ENCODE measurements at places on chromosomes 12 and 14.

GRCh38 chr12:49803693-49804450 lies 24.3 kb downstream of the NCKAP5L start:
- DNase-seq = no peak

- no peak for DNase-seq
Measured at GRCh38 chr14:68624541-68625220, 168.2 kb downstream of the ZFP36L1 start.

GRCh38 chr12:132061641-132062430 lies 82.3 kb downstream of the DDX51 start:
- DNase-seq = no peak

GRCh38 chr12:71160585-71160984 lies 2.8 kb upstream of the TSPAN8 start:
- DNase-seq = no peak

- no peak for DNase-seq
Measured at GRCh38 chr12:96506776-96507175, 17.4 kb downstream of the CFAP54 start.

- DNase-seq = no peak
Measured at GRCh38 chr14:96067985-96068930, 29.1 kb downstream of the C14orf132 start.

- DNase-seq = peak; percentile 55
Measured at GRCh38 chr14:66380143-66380542, 106.0 kb upstream of the CCDC196 start.

DNA sequence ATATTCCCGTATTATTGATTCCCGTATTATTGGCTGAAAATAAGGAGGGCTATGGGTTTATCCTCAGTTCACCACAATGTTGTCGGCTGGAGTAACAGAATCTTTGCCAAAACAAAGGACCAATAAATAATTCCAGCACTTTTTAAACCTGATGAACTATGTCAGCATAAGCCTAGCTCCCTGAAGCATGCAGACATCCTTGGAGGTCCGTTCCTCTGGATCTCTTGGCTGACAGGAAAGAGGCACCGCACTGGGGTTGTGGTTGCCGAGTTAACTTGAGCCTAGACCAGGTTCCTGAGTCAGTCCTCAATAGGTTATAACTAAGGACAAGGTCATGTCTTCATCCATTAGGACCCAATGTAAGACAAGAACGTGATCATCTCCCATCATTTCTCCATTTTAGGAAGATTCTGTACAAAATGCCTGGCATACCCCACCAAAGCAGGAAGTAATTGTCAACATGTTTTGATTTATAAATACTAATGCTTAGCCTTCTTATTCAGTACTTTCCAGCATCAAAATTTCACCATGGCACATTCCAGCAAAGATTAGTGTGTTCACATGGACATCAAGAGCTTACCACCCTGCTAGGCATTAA lies 36.6 kb downstream of the NID2 start:
- DNase-seq = peak; percentile 56

- DNase-seq = no peak
Measured at GRCh38 chr12:50597200-50598195, 92.7 kb downstream of the DIP2B start.

DNA sequence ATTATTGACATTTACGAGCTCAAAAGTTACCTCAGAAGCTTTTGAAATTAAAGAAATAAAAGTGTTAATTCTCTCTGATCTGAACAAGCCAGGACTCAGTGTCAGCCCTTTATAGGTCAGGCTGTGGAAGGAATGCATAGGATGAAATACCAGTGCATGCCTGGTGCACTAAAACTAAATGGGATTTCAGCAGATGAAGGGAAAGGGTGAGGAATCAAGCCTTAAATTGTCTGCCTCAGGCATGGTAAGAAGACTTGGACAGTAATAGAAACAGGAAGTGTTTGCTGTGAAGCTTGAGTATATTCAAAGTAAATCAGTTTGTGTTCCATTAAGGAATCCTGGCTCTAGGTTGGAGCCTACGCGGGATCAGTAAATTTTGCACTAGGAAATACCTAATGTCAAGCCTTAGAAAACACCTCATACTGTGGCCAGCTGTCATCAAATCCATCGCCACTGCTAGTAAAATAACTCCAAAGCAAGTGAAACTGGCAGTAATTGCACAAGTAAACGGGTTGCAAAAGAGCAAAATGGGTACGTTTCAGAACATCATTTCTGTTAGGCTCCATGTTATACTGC lies 76.3 kb downstream of the PDE3A start:
- DNase-seq = no peak

DNA sequence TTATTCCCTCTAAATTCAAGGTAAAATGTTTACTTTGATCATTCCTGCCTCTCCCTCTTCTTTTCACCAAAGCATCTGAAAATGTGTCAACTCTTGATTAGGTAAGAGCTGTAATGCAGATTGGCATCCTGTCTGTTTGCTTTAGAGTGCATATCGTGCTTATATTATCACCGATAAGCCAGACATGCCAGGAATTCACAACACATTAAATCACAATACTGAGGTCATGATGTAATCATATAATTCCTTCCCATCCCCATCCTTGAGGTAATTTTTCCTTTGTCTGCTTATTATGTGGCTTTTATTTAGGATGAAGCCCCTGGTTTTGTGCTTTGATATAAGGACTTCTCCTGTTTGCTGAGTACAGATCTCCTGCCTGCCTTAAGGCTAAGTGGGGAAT lies 10.2 kb downstream of the DDX47 start:
- DNase-seq = no peak
